Activated CD4-positive, alpha-beta T cell treated with anti-CD3 and anti-CD28 coated beads, Interleukin-2, amount 10 ng/mL, durations not matched to agents 7 days and 5 days (primary cell): ENCODE measurements at places on chromosomes 2 and 18.

- no peak for DNase-seq
Observed at GRCh38 chr2:157504623-157505022, 60.7 kb upstream of the CYTIP start.

GRCh38 chr18:12256951-12257350 is 2.8 kb downstream of the CIDEA start:
- no peak for DNase-seq

GRCh38 chr2:233999182-233999581 is 51.3 kb upstream of the SPP2 start:
- no peak for DNase-seq

- DNase-seq, result no peak
Observed at GRCh38 chr2:16978301-16978700, 312.7 kb upstream of the CYRIA start.

GRCh38 chr18:63336366-63337099 is 17.0 kb upstream of the BCL2 start:
- DNase-seq, result no peak

GRCh38 chr2:65742977-65743376 is 310.6 kb upstream of the SPRED2 start:
- no peak for DNase-seq

GRCh38 chr2:206565666-206566065 is 76.6 kb upstream of the FAM237A start:
- DNase-seq, result no peak

- no peak for DNase-seq
Observed at GRCh38 chr2:235516257-235516656, 22.4 kb downstream of the AGAP1 start.

DNA sequence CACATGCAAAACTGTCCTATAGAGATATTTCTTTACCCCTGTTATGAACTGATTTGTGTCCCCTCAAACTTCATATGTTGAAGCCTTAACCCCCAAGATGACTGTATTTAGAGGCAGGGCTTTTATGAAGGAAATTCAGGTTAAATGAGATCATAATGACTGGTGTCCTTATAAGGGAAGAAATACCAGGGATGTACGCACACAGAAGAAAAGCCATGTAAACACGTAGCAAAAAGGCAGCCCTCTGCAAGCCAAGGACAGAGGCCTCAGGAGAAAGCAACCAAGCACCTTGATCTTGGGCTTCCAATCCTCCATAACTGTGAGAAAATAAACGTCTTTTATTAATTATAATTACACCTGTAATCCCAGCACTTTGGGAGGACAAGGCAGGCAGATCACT is 101.3 kb upstream of the NDUFV2 start:
- no peak for DNase-seq

GRCh38 chr2:181128199-181128598 is 147.8 kb downstream of the UBE2E3 start:
- no peak for DNase-seq

DNA sequence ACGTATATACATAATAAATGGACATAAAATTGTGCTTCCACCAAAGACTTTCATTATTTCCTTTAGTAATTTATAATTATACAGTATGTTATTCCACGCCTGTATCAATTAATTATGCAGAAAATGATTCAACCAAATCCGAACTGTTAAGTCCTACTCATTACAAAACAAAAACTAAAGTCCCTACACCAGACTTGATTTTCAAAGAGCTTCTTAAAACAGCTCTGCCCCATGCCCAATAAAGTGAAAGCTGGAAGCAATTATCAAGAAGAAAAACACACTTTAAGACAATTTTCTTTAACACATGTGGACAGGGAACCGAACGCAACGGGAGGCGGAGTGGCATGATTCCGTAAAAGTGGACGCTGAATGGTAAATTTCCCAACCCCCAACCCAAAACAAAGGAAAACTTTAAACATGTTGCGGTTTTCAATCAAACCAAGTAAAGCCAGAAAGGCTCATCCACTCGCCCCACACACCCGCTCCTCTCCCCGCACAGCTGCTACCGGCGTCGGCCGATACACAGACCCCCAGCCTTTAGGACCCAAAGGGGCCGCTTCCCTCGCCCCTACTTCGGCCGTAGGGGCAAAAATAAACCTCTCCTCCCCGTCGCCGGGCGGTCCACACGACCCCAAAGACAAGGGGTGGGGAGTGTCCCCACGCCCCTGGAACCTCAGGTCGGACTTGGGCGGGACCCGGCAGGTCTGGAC is 705 bp downstream of the YES1 start:
- DNase-seq, result no peak

- DNase-seq, result no peak
Observed at GRCh38 chr18:24003903-24004640, 10.5 kb upstream of the TTC39C start.

GRCh38 chr18:49639643-49640391 is 78.0 kb downstream of the LIPG start:
- DNase-seq, result no peak
